ENCODE measurements at places on chromosomes 4 and X.

DNA sequence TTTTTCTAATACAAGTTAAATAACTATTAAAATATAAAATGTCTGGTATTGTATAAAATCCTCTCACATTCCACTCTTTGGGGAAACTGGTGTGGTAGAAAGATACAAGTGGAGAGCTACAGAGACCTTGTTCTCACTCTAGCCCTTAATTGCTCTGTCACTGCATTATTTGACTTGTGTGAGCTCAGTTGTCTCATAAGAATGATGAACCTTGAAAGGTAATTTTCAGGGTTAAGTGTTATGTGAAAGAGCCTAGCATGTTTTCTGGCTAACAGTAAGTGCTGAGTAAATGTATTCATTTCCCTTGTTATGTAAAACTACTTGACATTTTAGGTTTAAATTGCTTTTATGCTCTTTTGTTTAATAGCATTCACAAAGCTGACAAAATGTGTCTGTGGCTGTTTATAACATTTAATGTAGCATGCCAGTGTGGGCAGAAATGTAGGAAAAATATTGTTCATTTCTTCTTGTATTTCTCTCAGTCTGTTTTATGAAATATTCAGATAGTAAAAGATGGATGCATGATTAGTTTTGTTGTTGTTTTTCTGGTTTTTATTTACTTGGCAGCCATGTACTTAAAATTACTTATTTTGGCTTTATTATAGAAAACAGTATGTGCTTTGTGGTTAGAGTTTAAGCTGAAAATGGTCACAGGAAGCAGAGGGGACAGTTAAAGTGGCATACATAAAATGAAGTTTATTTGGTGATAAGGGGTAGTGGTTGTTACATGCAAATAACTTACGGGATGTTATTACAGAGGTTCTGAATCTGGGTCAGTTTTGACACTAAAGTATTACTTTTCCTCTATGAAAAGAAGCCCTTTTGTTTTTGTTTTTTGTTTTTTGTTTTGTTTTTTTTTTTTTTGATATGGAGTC lies 29.2 kb downstream of the SLAIN2 start:
- DNase-seq = no peak

GRCh38 chr4:3862640-3863420 lies 96.6 kb downstream of the ADRA2C start:
- no peak for DNase-seq

GRCh38 chrX:16832301-16832700 lies 37.9 kb downstream of the RBBP7 start:
- DNase-seq = no peak

GRCh38 chr4:25343671-25344070 lies 31.1 kb downstream of the ZCCHC4 start:
- DNase-seq = no peak

DNA sequence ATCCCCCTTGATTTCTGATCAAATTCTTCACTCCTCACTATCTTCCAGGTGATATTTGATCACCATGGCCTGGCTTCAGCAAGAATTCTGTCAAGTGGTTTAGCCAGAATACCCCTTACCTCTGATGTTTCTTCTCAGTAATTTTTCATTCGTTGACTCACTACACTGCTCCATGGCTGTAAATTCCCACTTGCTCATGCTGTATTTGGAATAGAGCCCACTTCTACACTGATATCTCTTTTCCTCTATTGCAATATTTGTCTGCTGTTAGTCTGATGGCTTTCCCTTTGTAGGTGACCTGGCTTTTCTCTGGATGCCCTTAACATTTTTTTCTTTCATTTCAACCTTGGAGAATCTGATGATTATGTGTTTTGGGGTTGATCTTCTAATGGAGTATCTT lies 73.9 kb upstream of the DIPK2B start:
- DNase-seq = no peak

DNA sequence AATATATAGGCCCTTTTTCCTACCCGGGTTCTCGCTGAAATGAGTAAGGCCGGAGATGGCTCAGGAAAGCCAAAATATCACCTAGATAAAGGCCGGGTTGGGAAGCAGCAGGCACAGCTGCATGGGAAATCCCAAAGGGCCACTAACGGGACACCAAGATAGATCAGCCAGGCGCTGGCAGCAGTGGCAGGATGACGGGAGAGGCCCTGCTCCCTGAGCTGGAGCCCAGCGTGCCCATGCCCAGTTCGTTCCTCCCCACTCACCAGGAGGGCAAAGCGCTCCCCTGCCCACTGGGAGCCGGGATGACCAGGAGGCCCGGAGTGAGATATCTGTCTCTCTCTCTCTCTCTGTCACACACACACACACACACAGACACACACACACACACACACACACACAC lies 109.8 kb downstream of the DCTD start:
- no peak for DNase-seq

GRCh38 chr4:70984589-70984988 lies 8.9 kb upstream of the DCK start:
- DNase-seq = no peak
